ENCODE measurements at places on chromosomes 12 and 14. TPM values are rescaled to one million over a fixed set of nuclear protein-coding genes. Genes with fewer than 3 reads are reported as not detected.

GPR84 gene
- not detected for total RNA-seq

ARID4A gene
- total RNA-seq, result 10.3 TPM

SLC17A8 gene
- not detected for total RNA-seq

SAMD4A gene
- total RNA-seq, result 25.9 TPM

SLC39A2 gene
- 0.17 TPM for total RNA-seq

AQP2 gene
- not detected for total RNA-seq

OAS1 gene
- 3.6 TPM for total RNA-seq

SARNP gene
- total RNA-seq, result 83.0 TPM

PRKCH gene
- 5.4 TPM for total RNA-seq

- H3K27me3 ChIP-seq, result no peaks in the 10 kb centered on the region
- H3K4me3 ChIP-seq, result no peak overlapping the region
- no peak overlapping the region for H3K27ac ChIP-seq
- no peaks in the 10 kb centered on the region for H3K36me3 ChIP-seq
These were observed 37.8 kb upstream of the LRRC10 start for GRCh38 chr12:69648476-69648875.

- no peak overlapping the region for H3K4me3 ChIP-seq
- DNase-seq, result peak; percentile 86
- peak overlapping the region; percentile 61 for H3K27ac ChIP-seq
- peaks cover 13% of the 10 kb centered on the region for H3K36me3 ChIP-seq
- H3K27me3 ChIP-seq, result peaks cover 13% of the 10 kb centered on the region
These were observed 4.0 kb downstream of the P2RX2 start for GRCh38 chr12:132622437-132623071.

DNA sequence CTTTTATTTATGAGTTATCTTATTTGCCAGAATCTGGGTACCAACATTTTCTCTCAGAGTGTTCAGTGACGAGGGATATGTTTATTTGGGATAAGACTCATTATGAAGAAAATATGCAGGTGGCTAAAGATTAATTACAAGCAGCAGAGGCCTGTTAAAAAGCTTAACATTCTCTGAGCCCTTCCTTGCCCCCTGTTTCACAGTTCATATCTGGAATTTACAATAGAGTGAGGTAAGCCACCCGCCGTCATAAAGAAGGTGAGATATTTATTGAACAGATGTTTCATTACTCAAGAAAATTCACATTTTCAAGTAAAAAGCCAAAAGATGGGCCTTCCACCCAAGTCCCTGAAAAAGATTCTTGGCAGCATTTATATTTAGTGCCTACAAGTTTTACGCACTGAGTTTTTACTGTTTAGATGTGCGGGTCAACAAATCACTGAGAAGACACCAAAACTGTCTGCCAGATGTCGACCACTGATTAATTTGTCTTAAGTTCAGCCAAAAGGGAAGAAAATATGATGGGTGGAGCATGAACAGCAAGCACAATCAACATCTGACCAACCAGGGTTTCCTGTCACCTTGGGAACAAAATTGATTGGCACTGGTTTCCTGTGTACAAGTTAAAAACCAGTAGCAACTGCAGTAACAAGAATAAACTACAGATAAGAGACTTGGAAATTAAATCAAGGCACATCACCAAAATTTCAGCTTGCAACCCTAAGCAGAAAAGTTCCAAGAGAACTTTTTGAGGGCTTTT is 85.5 kb upstream of the PTPRB start:
- peak; percentile 35 for DNase-seq
- no peaks in the 10 kb centered on the region for H3K36me3 ChIP-seq
- H3K4me1 ChIP-seq, result no peaks in the 10 kb centered on the region
- H3K4me3 ChIP-seq, result no peak overlapping the region

GRCh38 chr12:61542551-61542950 is 717.7 kb upstream of the USP15 start:
- no peaks in the 10 kb centered on the region for H3K36me3 ChIP-seq
- no peak for DNase-seq
- no peak overlapping the region for H3K4me3 ChIP-seq
- H3K4me1 ChIP-seq, result no peaks in the 10 kb centered on the region

GRCh38 chr12:92539110-92539749 is 163.6 kb upstream of the PLEKHG7 start:
- no peak overlapping the region for H3K4me3 ChIP-seq
- DNase-seq, result peak; percentile 90
- H3K27me3 ChIP-seq, result no peaks in the 10 kb centered on the region
- H3K4me1 ChIP-seq, result no peaks in the 10 kb centered on the region
- H3K27ac ChIP-seq, result no peak overlapping the region

GRCh38 chr14:61866932-61867920 is 105.0 kb downstream of the SNAPC1 start:
- no peak overlapping the region for H3K27ac ChIP-seq
- H3K4me1 ChIP-seq, result no peaks in the 10 kb centered on the region
- no peaks in the 10 kb centered on the region for H3K36me3 ChIP-seq
- H3K4me3 ChIP-seq, result no peak overlapping the region

- H3K4me1 ChIP-seq, result no peaks in the 10 kb centered on the region
- H3K27ac ChIP-seq, result no peak overlapping the region
- H3K36me3 ChIP-seq, result no peaks in the 10 kb centered on the region
- H3K27me3 ChIP-seq, result no peaks in the 10 kb centered on the region
These were observed 335.2 kb downstream of the CEP128 start for GRCh38 chr14:80606347-80606772.

- H3K4me3 ChIP-seq, result no peak overlapping the region
- H3K27me3 ChIP-seq, result no peaks in the 10 kb centered on the region
- no peak for DNase-seq
- no peak overlapping the region for H3K27ac ChIP-seq
- H3K4me1 ChIP-seq, result no peaks in the 10 kb centered on the region
These were observed 71.4 kb downstream of the ADAMTS20 start for GRCh38 chr12:43480591-43480990.

GRCh38 chr12:67964456-67964855 is 24.8 kb upstream of the IFNG-AS1 start:
- H3K27ac ChIP-seq, result no peak overlapping the region
- H3K4me1 ChIP-seq, result no peaks in the 10 kb centered on the region
- no peaks in the 10 kb centered on the region for H3K36me3 ChIP-seq
- peak; percentile 37 for DNase-seq
- no peaks in the 10 kb centered on the region for H3K27me3 ChIP-seq
- H3K4me3 ChIP-seq, result no peak overlapping the region

DNA sequence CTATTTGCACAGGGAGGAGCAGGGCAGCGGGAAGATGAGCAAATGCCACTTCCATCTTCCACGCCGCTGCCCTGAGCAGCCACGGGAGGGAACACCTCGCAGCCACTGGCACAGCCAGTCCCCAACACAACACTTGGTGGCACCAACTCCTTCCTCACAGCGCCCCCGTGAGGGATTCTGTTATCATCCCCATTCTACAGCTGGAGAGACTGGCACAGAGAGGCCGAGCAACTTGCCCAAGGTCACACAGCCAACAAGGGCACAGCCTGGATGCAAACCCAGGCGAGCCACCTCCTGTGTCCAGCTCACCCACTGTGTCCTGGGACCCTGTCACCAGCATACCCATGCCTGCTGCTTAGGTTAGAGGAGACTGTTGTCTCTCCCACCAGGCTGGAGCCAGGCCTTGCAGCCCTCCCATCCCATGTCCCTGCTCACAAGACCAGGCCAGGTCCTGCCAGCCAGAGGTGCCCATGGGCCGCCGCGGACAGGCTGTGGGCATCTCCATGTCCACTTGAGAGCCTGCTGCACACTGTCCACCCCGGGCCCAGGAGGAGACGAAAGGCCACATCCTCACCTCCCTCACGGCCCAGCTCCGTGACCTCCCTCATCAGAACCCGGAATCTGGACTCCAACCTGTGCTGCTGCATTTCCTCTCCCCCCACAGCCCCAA is 57.0 kb downstream of the NCOR2 start:
- H3K36me3 ChIP-seq, result peaks cover 1% of the 10 kb centered on the region
- no peak for DNase-seq
- H3K4me3 ChIP-seq, result no peak overlapping the region
- peaks cover 40% of the 10 kb centered on the region for H3K4me1 ChIP-seq
